ENCODE measurements at places on chromosomes 6 and 20.

GRCh38 chr6:87572021-87572420 lies 17.8 kb downstream of the RARS2 start:
- no peak for DNase-seq

GRCh38 chr20:54104781-54105180 lies 34.4 kb upstream of the BCAS1 start:
- DNase-seq, result no peak

GRCh38 chr6:150290429-150290828 lies 78.4 kb upstream of the IYD start:
- DNase-seq, result peak; percentile 11

DNA sequence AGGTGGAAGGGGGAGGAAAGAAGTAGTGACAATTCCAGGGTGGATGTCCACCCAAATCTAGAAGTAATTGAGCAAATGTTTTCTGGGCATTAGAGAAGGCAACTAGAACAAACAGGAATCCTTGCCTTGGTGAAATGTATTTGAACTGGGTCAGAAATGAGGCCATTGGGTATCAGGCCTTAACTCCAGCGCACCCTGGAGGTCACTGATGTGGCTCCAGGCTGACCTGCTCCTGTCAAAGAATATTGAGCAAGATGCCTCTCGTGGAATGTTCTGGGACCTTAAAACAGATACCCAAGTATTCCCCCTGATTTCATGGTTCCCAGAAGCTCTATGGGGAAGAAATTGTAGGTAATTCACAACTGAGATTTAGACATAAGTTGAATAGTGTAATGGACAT lies 6.9 kb downstream of the HLA-DPB1 start:
- DNase-seq, result peak; percentile 41

DNA sequence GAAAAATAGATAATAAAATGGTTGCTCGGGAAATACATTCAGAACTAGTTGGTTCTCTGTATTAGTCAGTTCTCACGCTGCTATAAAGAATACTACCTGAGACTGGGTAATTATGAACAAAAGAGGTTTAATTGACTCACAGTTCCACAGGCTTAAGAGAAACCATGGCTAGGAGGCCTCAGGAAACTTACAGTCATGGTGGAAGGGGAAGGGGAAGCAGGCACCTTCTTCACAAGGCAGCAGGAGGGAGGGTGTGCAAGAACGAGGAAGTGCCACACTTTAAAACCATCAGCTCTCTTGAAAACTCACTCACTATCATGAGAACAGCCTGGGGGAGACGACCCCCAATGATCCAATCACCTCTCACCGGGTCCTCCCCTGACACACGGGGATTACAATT lies 24.2 kb upstream of the SNX9 start:
- DNase-seq, result no peak

DNA sequence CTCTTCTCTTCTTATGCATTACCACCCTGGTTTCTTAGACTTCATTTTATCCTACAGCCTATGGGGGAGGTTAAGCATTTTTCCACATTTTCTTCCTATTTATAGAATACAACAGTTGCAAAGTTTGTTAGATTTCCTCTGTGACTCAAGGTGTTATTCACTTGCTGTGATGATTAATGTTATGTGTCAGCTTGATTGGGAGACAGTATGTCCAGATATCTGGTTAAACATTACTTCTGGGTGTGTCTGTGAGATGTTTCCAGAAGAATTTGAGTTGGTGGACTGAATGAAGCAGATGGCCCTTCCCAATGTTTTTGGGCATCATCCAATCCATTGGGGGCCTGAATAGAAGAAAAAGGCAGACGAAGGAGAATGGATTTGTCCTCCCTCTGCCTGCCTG lies 131.3 kb downstream of the C6orf118 start:
- DNase-seq, result peak; percentile 14

- DNase-seq, result peak; percentile 41
These were observed 253.3 kb upstream of the ECI2 start for GRCh38 chr6:4388675-4389074.

- no peak for DNase-seq
These were observed 133.9 kb downstream of the JPH2 start for GRCh38 chr20:44053046-44053445.

DNA sequence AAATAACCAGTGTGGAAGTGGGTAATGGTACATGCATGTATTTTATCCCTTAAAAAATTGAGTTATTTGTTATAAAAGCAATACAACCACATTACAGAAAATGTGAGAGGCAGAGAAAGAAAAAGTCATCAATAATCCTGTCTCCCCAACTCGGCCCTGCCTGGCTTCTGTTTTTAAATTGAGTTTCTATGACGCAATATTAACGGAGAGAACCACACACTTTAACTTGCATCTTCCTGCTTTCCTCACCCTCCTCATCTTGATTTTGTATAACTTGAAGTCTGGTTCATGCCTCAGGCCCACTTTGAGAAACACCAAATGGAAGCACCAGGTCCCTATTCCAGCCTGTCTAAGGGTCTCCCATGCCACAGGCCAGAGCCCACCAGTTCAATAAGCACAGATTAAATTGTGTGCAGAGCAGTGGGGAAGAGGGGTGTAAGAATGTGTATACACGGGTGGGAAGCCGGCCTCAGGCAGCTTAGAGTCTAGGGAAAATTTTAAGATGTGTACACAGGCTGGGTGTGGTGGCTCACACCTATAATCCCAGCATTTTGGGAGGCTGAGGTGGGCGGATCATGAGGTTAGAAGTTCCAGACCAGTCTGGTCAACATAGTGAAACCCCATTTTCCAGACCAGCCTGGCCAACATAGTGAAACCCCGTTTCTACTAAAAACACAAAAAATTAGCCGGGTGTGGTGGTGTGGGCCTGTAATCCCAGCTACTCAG lies 15.9 kb downstream of the KCNK5 start:
- DNase-seq, result no peak

- no peak for DNase-seq
These were observed 60.2 kb downstream of the GPR63 start for GRCh38 chr6:96777113-96777512.

DNA sequence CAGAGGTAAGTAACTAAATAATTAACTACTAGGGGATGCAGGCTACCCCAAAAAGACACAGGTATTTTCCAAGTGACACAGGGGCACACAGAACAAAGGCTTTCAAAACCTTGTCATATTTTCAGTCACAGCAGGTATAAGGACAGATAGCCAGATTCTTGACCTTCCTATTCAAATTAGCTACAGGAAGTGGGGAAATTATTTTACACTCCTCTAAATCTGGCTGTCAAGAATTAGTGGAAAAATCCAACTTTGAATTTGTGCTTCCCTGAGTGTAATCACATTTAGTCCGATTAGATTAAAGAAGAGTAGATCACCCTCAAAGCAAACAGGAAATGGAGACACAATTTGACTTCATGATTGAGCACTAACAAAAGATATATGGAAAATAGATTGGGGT lies 60.6 kb downstream of the SYNE1 start:
- no peak for DNase-seq

DNA sequence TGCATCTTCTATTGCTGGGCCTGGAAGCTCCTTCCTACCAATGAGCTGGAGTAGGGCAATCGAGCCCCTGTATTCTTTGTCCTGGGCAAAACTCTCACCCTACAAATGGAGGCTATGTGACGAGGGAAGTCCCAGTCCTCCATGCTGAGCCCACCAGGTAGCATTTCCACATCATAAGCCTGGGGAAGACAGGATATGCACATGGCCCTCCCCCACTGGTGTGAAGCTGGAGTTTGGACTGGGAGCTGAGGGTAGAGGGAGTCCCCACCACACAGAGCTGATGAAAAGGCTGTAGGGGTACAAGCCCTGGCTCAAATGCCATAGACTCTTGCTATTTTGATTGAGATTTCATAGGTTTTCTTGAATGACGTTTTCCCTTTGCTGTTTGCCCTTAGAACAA lies 99.5 kb upstream of the FOXC1 start:
- DNase-seq, result no peak

DNA sequence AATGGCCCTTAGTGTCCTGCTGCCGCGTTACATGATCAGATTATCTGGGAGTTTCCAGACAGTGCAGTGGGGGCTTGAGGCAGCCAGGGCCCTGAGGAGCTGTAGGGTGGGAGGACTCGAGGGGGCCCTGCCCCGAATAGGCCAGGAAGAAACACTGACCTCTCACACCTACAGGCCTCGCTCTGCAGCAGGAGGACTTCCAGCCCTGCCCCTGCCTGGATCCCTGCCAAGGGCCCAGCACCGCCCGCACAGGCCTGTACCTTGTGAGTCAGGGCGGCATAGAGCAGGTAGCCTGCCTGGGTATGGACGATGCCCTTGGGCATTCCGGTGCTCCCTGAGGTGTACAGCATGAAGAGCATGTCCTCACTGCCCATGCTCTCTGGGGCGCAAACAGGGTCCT lies 30.1 kb upstream of the APMAP start:
- DNase-seq, result no peak

GRCh38 chr6:47235964-47236760 lies 73.5 kb downstream of the TNFRSF21 start:
- no peak for DNase-seq

- peak; percentile 80 for DNase-seq
These were observed 28.6 kb downstream of the C6orf89 start for GRCh38 chr6:36914227-36914794.

- DNase-seq, result no peak
These were observed 71.6 kb upstream of the TNFAIP3 start for GRCh38 chr6:137795501-137795900.

DNA sequence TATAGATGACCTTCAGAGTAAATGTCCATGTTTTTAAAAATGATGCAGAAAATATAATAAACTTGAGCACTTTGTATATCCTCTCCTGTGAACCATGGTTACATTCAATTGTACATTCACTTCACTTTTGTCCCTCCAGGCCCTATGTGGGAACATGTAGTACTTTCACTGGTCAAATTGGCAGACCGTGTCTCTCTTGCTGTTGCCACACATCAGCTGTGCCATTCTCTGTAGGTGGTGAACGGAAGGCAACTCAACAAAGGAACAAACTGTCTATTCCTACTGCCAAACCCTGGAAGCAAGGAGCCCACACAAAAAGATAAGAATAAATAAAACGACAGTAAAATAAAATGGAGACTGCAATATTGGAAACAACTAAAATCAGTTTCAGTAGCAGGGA lies 2.0 kb downstream of the ROS1 start:
- DNase-seq, result no peak

GRCh38 chr6:106757267-106757666 lies 127.9 kb downstream of the QRSL1 start:
- DNase-seq, result no peak

DNA sequence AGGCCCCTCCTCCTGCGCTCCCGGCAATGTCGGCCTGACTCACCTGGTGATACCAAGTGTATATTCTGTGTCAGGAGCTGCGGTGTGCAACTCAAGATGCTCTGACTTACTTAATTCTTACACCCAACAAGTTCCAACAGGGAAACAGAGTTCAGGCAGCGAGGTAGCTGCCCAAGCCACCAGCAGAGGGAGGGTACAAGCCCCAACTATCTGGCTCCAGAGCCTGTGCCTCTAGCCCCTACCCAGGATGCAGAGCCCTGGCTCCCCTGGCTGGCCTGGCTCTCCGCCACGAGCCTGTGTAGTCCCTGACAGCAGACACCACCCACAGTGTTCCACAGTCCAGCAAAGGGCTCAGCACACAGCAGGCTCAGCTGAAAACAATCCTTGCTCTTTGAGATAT lies 34.9 kb downstream of the C20orf203 start:
- DNase-seq, result no peak

GRCh38 chr6:40627316-40627715 lies 40.2 kb upstream of the LRFN2 start:
- DNase-seq, result no peak

DNA sequence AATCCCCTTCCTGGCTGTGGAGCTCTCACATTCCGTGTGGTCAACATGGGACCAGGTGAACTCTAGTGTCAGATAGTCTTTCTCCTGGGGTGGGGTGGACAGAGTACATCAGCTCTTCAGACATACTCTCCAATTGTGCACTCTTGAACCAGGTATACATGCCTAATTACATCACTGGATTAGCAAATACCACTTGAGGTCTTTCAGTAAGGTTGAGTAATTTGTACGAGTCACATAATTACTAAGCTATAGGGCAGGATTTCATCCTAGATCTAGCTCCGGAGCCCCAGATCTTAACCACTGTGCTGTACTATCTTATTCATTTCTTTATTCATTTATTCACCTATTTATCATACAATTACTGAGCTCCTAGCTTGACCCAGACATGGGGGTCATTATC lies 821.3 kb downstream of the TFAP2A start:
- no peak for DNase-seq

GRCh38 chr20:63405102-63405730 lies 44.1 kb upstream of the CHRNA4 start:
- DNase-seq, result no peak

DNA sequence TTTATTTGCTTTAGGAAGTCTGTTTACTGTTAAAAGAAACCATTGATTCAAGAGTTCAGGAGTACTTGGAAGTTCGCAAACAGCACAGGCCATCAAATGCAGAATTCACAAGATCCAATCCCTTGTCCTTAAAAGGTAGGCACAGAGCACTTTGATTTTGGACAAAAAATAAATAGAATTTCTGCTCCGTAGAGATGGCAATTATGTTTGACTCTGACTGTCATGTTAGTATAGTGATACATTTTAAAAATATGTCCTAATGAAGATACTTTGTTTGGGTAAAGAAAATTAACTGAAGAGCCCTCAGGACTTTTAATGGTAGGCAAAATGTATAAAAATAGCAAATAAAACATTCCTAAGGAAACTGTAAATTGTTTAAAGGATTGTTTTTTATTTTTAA lies 113.1 kb downstream of the JAG1 start:
- no peak for DNase-seq

DNA sequence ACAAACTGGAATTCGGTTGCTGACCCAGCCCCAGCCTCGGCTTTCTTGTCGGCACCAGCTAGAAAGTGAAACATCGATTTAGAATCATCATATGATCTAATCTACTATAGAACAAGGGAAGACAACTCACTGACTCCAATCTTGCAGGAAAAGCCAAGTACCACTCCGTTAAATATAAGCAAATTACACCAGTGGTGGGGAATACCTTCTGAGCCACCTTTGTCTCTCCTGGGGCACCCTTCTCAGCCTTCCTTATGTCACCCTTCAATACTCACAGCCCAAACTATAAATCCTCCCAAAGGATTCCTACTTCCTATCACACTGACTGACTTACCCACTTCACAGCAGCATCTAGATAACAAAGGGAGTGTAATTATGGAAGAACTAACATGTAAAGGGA lies 7.5 kb downstream of the RPS10 start:
- DNase-seq, result no peak

DNA sequence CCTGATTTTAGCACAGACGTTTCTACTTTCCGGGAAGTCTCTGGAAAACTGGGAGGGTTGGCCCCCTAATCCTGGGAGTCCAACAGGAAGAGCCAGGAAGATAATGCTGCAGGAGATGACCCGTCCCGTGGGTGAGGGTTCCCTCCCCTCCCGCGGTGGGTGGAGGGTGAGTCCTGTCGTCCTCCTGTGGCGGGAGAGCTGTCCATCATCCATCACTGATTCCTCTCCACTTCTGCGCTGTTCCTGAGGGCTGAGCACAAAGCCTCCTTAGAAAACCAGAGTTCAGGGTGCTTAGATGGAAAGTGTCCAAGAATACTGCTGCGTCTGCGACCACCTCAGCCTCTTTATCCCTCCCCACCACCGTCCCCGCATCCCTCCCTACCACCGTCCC lies 6.1 kb upstream of the CCR6 start:
- DNase-seq, result no peak

- no peak for DNase-seq
These were observed 4.0 kb downstream of the MKKS start for GRCh38 chr20:10430000-10430466.
